ENCODE measurements at places on chromosomes 2 and 18.

DNA sequence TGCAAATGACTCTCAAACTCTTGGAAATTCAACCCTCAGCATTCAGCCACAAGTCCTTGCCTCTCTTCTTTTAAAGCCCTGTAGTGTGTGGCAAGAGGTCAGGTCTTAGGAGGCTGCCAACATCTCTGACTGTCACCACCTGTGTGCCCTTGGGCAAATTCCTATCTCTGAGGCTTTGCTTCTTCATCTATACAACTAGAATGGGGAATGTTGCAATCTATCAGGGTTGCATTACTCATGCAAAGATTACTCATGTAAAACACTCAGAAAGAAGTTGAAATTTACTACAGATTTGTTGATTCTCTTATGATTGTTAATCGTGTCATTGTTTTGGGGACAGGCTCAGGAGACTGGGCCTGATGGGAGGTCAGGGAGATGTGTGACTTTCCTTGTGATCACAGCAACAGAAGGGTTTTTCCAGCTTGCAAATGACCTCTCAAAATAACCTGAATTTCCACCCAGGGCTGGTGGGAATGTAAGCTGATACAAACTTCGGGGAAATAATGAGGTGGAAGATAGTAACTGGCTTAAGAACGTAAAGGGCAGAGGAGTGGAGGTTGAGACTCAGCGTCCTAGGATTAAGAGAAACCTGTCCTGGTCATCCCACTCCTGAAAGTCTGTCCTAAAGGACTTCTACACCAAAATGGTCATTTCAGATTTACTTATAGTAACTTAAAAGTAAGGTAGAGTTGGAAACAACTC lies 32.1 kb upstream of the SIGLEC15 start:
- DNase-seq = no peak

- no peak for DNase-seq
Observed at GRCh38 chr2:107627164-107627563, 199.5 kb upstream of the RGPD4 start.

- DNase-seq = no peak
Observed at GRCh38 chr2:66553370-66553769, 118.4 kb downstream of the MEIS1 start.

GRCh38 chr18:54787616-54788015 lies 40.7 kb upstream of the RAB27B start:
- DNase-seq = no peak

- DNase-seq = no peak
Observed at GRCh38 chr18:12036201-12036751, 55.0 kb downstream of the IMPA2 start.

- DNase-seq = no peak
Observed at GRCh38 chr2:181363164-181363563, 94.0 kb upstream of the ITGA4 start.

DNA sequence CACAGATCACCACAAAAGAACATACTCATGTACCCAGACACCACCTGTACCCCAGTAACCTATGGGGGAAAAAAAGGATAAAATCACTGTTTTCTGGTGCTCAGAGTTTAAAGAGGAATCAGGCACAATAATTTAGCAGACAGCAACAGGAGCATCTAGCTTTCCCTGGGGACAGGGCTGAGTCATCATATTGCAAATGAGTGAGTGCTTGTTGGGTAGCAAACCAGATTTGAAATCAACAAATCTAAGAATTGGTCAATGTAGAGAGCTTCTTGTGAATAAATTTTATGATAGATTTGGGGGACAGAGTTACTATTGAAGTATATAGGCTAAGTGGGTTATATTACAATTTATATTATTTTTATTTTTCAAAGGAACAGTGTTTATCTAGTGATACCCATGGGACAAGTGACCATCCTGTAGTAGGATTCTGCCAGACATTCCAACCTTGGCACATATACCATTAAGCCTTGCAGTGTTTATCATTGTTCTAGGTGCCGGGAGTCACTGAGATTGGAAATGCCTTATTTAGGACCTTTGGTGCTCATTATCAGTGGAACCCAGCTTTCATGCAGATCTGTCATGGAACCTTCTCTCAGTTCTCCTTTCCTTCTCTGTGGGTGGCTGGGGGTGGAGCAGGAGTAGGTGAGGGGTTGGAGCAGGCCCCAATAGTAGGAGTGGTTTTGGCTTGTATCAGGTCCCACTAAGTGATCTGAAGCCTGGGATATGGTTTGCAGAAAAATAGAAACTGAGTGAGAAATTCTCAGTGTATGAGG lies 117.2 kb downstream of the CERS6 start:
- no peak for DNase-seq

- no peak for DNase-seq
Observed at GRCh38 chr2:144213797-144214196, 306.1 kb downstream of the ZEB2 start.

DNA sequence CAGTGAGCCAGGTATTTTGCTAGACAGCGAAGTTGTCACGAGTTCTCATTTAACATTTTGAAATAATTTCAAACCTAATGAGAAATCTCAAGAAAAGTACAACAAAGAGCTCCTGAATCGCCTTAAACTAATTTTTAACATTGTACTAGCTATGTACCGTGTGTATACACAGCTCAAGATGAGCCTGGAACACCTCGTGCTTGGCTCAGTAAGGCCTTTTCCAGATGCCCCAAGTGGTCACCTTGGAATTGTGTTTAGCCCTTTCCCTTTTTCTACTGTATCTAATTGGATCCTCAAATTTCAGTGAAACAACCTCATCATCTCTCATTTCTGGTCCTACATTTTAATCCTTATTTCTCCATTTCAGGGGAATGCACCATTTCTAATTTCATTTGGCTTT lies 7.2 kb downstream of the PTPN4 start:
- DNase-seq = no peak

GRCh38 chr2:103161456-103162289 lies 399.8 kb downstream of the TMEM182 start:
- DNase-seq = peak; percentile 9

GRCh38 chr2:103784261-103784660 lies 1022.4 kb downstream of the TMEM182 start:
- no peak for DNase-seq

DNA sequence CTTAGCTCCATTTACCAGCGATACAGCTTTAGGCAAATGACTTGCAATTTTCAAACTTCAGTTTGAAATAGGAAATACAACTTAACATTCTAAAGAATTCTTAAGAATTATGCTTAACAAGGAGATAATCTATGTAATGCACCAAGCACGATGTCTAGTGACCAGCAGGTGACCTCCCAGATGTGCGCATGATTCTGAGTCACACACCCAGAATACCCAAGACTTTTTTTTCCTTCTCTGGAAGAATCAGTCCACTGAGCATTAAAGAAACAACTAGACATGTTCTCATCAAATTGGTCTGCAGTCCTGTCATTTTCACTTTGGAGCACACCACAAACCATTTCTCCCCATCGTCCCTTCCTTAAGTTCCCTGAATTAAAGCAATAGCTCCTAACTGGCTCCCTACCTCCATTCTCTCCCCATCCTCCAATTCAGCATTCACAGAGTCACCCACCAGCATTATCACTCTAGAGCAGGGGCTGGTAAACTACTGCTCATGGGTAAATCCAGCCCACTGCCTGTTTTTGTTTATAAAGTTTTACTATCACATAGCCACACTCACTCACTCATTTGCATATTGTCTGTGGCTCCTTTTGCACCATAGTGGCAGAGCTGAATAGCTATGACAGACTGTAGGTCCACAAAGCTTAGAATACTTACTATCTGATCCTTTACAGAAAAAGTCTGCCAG lies 13.2 kb downstream of the EVA1A start:
- no peak for DNase-seq

- peak; percentile 35 for DNase-seq
Observed at GRCh38 chr2:84905181-84906107, at the start of gene TMSB10. Gene TMSB10, plus strand, starts transcription at chr2:84905656.

- DNase-seq = peak; percentile 8
Observed at GRCh38 chr2:88880441-88880953, 189.0 kb downstream of the RPIA start.

DNA sequence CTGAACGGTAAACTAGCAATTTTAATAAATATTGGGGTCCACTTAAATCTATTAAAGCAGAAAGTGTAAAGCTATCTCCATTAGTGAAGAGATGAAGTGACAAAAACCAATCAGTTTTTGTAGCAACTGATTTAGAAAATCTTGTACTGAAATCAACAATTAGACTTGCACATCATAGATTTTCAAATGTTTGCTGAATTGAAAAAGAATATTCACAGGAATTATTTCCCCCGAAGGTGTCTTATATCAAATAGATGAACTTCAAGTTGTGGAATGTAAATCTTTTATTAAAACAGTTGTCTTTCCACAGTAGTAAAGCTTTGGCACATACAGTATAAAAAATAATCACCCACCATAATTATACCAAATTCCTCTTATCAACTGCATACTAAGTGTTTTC lies 48.7 kb downstream of the ATIC start:
- DNase-seq = no peak

DNA sequence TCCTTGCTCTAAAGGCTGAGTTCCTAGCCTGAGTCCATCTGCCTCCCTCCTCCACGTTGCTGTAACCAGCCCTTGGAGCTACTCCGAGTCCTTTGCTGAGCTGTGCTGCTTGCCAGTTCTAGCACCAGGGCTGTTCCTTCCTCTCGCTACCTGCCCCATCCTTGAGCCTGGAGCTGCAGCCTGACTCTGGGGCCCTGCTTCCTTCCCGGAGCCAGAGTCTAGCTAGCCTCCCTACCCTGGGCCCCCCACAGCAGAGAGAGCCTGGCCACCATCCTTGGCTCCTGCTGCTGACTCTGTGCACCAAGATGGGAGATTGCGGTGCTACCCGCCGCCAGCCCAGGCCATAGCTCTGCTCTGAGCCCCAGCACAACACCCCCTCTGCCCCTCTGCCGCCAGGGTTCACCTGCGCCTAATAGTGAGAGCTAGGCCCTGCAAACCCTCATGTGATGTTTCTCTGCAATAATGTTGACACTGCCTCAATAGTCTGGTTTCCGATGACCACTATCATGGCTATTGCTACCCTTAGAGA lies 135.9 kb upstream of the ASB18 start:
- no peak for DNase-seq

- DNase-seq = no peak
Observed at GRCh38 chr18:7273301-7273921, 42.5 kb downstream of the LRRC30 start.

DNA sequence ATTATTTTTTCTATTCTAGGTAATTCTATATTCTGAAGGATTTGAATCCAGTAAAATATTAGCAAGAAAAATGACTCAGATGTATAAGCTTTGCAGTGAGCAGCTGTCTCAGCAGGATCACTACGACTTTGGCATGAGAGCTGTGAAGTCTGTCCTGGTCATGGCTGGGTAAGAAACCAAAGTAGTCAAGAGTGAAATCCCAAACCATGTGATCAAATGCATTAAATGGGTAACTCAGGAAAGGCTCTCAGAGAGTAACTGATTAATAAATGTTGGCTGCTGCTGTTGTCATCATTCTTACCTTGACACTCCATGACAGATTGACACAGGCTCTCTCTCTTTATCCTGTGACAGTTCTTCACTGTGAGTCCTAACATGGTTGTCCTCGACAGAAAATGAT lies 124.1 kb downstream of the DNAH6 start:
- DNase-seq = no peak

- no peak for DNase-seq
Observed at GRCh38 chr2:98333922-98334321, 12.3 kb upstream of the CNGA3 start.

DNA sequence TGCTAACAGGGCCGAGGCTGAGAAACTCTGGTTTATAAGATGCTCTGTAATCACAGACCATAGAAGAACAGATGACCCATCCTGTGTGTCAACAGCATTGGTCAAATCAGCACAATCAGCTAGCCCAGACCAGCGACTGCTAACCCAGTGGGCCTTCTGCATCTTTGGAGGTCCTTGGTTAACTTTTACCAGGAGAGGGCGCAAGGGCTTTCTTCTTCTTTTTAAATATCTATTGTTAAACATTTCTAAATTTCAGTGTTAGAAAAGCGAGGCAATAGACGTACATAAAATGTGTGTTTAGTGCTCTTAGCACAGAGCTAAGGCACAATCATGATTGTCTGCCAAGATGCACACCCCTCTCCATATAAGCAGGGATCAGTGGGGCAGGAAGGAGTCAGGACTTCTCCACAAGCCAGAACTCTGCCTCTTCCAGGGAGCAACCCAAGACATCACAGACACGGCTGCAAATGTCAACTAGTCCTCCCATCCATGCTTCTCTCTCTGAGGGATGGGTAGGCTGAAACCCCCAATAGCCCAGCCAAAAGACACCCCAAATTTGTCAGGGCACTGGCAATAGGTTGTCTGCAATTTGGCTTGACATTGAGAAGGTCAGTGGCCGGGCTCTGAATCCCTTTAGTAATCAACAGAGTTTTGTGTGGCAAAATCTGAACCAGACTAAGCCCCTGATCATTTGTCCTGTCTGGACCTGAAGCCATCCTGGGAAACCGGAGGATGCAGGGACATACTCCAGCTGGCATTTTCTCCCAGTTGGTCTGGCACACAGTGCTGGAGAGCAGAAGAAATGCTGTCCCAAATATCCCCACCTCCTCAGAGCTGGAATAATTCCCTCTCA lies 188.2 kb downstream of the BCL2 start:
- DNase-seq = no peak

GRCh38 chr2:145593280-145593679 lies 1073.4 kb upstream of the ZEB2 start:
- no peak for DNase-seq

DNA sequence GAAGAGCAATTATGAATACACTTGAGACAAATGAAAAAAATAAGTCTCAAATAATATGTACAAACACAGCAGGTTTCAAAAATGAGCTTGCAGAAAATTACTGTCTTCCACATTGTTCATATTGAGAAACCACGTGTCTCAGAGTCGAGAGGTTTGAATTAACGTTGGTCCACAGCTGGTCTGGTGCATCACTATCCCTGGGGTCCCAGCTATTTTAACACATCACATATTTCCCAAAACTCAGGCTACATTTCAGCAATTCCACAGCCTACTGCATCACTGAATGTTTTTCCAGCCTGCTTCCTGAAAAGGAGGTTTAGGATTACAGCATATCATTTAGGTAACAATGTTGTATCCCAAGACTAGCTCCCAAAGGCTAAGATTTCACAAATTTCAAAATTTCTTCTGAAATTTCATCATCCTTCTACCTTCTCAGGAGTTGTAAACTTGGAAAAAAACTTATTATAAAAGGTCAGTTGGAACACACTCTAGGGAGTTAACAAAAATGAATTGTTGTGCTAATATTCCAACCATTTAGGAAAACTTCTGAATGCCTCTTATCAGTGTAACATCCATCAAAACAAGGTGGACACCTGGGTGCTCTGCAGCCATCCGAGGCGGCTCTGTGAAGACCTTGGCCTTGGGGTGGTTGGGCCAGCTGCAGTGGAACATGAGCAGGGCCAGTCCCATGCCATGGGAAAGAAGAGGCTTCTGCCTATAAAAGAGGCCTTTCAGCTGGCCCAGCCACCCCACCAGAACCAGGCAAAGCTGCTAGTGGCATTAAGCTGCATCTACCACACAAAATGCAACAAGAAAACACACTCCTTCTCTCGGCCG lies 198.1 kb upstream of the RBBP8 start:
- DNase-seq = no peak
